ENCODE measurements at places on chromosomes 4 and X.

DNA sequence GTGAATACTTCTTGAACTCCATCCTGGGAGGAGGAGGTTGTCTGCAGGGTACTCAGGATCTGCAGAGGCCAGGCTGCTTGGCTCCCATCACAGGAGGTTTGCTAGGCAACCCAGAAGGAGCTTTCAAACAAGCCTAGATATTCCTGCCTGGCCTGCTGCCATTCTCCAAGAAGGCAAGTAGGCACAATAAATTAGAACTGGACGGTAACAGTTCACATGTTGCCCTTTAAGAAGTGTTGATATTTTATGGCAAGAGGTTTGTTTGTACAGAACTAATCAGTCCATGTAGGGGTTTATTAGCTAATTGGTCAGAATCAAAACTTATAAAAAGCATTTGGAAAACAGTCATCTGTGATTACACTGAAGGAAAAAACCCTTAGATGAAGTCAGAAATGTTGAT is 39.3 kb downstream of the SYNPO2 start:
- DNase-seq, result no peak

DNA sequence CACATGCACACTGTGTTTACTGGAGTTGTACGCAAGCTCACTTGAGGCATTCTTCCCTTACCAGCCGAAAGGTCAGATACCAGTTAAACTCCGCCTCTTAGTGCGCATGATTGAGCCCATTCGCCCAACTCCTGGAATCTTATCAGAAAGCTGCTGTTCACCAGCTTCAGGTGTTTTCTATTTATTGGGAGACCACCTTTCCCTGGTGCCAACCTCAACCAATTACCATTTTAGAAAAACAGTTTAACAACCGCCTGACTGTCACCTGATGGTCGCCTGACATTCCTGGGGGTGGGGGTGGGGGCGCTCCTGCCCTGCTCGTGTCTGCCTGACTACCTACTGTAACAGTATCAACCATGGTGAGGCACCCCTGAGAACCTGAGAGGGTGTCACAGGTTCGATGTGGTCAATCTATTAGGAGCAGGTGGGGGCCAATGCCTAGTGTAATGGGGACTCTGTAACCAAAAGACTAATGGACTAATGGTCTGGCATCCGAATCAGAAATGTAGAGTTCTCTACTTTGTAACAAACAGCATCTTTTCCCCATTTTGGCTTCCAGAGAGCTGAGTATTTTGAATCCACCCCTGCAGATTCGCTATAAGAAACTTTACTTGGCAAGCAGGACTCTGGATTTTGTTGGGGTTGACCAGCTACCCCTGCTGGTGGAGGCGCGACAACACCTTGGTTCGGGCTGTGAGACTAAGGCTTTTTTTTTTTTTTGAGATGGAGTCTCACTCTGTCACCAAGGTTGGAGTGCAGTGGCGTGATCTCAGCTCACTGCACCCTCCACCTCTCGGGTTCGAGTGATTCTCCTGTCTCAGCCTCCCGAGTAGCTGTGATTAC is 58.2 kb upstream of the ZNF157 start:
- DNase-seq, result no peak

- no peak for DNase-seq
Measured at GRCh38 chrX:150148749-150149672, 210.7 kb upstream of the EOLA2 start.

- DNase-seq, result no peak
Measured at GRCh38 chr4:128770807-128771206, 38.7 kb upstream of the JADE1 start.

- DNase-seq, result no peak
Measured at GRCh38 chr4:35900286-35901243, 343.7 kb downstream of the ARAP2 start.

DNA sequence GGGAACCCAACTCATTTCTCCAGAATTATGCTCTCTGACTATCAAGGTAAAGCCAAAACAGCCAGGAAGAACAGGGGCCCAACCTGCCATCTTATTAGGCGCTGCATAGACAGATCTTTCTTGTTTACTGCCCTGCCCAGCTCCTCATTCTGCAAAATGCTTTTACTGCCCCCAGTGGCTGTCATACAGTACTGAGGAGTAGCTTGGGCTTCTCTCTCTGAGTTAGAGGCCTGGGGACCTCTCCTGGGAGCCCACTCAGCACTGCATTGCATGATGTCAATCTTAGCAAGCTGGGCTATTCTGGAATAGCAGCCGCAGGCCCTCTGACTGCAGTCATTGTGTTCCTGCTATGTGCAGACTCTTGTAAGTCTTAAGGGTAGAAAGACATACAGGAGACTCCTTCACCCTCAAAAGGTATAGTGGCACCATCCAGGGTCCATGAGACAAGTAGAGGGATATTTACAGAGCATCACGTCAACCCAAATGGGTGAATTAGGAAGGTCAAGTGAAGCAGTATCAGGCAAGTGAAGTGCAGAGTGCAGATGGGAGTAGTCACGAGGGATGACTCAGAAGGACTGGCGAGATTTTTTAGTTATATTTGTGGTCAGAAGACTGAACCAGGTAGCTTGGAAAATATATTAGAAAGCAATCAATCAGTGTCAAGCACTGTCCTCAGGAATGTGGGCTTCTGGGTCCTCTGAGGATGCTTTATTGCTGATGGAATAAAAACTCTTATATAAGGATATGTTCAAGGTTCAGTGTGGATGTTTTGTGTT is 294.1 kb upstream of the SFRP2 start:
- no peak for DNase-seq

- no peak for DNase-seq
Measured at GRCh38 chrX:40099055-40099958, 1.5 kb upstream of the BCOR start.

DNA sequence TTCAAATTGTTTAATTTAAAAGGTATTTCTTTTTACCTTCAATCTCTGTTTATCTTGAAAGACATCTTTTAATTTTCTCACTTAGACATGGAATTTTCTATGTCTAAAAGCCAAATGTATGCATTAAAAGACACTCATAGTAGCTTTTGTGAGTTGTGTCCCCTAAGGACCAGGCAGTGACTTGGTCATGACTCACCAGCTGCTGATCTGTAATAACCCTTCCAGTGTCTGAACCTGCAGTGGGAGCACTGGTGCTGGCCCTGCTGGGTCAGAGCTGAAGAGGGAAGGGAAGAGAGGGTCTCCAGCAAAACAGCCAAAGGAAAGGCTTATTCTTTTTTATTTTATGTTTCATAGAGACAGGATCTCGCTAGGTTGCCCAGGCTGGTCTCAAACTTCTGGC is 31.1 kb upstream of the SH3D19 start:
- no peak for DNase-seq

DNA sequence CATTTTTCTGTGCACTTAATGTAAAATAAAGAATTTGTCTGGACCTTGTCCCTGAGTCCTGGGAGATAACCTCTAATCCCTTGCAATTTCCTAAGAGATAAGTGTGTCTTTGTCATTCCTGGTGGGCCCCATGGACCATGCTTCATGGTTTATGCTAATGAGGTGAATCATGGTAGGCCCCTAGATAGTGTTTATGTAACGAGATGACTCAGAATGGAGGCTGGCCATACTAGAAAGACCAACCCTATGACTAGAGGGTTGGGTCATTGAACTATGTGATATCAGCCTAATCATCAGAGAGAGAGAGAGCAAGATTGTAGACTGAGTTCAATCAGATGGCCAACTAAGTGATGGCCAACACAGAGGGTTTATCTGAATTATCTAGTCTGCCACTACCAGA is 64.2 kb upstream of the NHSL2 start:
- DNase-seq, result no peak

DNA sequence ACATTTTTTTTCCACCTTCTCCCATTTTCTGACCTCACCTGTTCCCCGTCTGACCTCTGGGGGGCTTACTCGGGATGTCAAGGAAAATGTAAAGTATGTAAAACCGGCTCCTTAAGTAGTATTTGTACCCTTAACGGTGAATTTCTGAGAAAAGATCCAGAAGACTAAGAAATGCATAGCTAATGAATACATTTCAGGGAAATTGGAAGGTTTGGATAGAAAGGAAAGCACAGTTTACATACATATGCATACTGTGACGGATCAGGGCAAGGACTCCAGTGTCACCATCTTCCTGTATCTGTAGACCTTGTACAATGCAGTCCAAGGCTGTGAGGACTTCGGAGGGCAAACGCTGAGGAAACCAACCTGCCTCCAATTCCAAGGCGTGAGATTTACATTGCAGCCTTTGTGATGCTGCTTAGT is 2185.9 kb upstream of the TENM3 start:
- no peak for DNase-seq

GRCh38 chr4:182478475-182478874 is 235.3 kb downstream of the TENM3 start:
- DNase-seq, result no peak

DNA sequence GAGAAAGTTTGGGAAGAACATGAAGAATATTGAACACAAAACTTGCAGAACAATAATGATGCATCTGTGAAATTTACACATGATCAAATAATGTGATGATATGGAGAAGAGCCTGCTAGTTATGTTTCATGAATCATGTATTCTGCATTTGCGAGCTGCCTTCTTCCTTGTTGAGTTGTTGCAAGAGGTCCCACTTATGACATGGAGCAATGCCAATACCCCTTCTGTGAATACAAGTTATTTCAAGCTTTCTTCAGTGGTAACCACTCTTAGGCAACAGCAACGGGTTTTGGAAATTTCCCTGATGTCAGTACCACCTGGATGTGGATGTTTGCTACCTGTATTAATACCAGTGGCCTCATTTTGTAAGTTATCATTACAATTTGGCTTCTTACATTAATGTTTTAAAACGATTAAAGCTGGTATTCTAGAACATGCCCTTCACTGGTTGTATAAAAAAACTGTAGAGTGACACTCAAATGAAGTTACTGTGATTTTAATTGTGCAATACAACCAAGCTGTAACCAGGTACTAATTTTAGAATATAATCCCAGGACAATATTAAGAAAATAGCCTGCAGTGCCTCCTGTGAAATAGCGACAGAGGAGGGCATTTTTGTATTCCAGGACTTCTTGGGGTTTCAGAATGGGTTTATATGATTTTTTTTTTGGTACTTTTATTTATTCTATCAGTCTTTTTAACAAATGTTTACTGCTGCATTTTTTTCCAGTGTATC is 25.3 kb downstream of the IQCM start:
- DNase-seq, result no peak

- DNase-seq, result no peak
Measured at GRCh38 chrX:30153881-30154260, 61.5 kb upstream of the MAGEB2 start.

GRCh38 chrX:68443155-68443868 is 10.0 kb upstream of the OPHN1 start:
- DNase-seq, result no peak

GRCh38 chrX:135973548-135974278 is at the start of gene MMGT1:
MMGT1 (minus strand) TSS chrX:135973988; CDS start chrX:135973675, 313 bp downstream.
- peak; percentile 45 for DNase-seq

GRCh38 chr4:182111586-182111985 is 131.6 kb upstream of the TENM3 start:
- no peak for DNase-seq

DNA sequence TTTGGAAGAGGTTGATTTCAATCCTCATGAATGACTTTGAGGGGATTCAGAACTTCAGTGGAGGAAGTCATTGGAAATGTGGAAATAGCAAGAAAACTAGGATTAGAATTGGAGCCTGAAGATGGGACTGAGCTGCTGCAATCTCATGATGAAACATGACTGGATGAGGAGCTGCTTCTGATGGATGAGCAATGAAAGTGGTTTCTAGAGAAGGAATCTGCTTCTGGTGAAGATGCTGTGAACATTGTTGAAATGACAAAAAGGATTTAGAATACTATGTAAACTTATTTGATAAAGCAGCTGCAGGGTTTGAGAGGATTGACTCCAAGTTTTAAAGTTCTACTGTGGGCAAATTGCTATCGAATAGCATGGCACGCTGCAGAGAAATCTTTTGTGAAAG is 27.1 kb downstream of the EVC start:
- no peak for DNase-seq

GRCh38 chr4:150209140-150209829 is 131.0 kb downstream of the DCLK2 start:
- no peak for DNase-seq

- no peak for DNase-seq
Measured at GRCh38 chr4:138790706-138791340, 224.8 kb upstream of the NOCT start.

DNA sequence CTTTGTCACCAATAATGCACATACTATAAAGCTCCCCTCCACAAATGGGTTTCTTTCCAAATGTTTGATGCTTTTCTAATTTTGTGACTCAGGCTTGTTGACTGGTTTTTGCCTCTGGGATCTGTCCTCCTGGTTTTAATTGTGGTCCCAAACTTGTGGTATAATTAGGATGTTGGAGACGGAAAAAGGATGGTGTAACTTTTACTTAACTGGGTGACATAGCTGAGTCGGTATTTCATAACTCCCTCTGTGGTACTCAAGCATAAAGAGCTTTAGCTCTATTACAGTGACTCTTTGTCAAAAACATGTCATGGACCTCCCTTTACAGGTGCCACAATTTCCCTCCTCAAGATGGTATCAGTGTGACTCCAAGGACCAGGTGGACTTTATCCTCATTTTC is 119.7 kb upstream of the RBPJ start:
- no peak for DNase-seq

DNA sequence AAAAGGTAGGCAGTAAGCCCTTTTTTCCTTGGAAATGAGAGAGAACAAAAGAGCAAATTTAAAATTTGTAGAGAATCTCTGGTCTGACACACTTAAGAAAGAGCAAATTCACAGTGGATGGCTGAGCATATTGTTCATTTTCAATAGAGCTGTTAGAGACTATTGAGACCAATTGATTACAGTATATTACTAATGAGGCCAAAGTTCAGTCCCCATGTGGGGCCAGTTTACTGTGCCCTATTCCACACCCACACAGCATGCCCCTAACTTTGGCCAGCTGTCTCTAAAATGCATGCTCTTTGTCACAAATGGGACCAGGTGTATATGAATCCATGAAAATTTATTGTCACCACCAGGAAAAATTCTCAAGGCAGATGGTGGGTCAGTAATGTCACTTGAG is 470.5 kb downstream of the PCDH7 start:
- DNase-seq, result no peak

- DNase-seq, result no peak
Measured at GRCh38 chrX:64151911-64152310, 53.6 kb downstream of the AMER1 start.

DNA sequence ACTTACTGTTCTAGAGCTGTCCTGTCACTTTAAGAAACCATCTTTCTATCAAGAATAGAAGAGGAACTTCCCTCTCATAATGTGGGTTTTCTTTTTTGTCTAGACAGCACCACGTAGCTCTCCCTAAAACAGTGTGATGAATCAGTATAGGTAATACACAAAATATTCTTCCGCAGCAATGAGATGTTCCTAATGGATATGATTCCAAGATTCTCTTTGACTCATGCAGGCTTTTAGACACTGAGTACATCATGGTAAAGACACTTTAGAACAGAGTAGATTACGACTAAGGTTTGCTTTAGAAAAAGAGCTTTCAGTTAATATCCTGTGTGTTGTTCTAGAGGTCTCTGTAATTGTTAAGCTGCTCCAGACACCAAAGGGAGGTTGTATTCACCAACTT is 69.8 kb downstream of the PTTG2 start:
- no peak for DNase-seq

- no peak for DNase-seq
Measured at GRCh38 chr4:48121180-48121579, 12.9 kb downstream of the TXK start.

GRCh38 chr4:146647615-146648460 is 9.1 kb downstream of the POU4F2 start:
- DNase-seq, result no peak

- no peak for DNase-seq
Measured at GRCh38 chr4:82810176-82810575, 11.6 kb upstream of the SCD5 start.

GRCh38 chr4:113641025-113641431 is 120.5 kb downstream of the CAMK2D start:
- DNase-seq, result no peak

Measured in stimulated activated CD8-positive, alpha-beta memory T cell treated with anti-CD3 and anti-CD28 coated beads, Interleukin-7, amount 100 ng/mL, for 1 hour (primary cell).